Activated CD4-positive, alpha-beta T cell treated with anti-CD3 and anti-CD28 coated beads, Interleukin-10, Interleukin-2, amounts not matched to agents 100 ng/mL and 50 ng/mL, durations not matched to agents 16 hours and 8 hours (primary cell): ENCODE measurements at places on chromosomes 6 and 20.

GRCh38 chr6:142925575-142926110 lies 19.3 kb downstream of the HIVEP2 start:
- no peak for DNase-seq

DNA sequence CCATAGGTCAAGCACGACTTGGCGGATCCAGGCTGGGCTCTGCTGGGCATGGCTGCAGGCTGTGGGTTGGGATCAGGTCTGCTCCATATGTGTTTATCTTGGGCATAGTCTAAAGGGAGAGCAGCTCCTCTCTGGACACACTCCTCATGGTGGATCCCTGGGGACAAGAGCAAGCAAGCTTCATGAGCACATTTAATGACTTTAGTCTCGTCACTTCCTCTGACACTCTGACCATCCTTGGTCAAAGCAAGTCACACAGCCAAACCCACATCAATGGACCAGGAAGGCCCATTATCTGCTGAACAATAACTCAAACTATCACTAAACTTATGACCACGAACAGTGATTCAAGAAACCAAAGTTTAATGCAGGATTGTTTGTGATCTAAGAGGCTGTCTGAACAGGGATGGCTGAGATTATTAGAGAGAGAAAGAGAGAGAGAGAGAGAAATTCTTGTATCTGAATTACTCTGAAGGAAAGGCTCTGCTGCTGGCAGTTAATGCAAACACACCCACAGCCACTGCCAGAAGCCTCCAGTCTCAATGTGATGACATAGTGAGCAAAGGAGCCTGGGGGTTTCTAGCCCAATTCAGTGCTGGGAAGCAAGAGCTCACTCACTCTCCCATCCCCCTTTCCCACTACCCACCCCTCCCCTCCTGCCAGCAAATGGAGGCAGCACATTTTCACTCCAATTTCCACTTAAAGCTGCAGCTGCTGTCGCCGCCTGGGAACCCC lies 490.2 kb upstream of the SULF2 start:
- DNase-seq = no peak

DNA sequence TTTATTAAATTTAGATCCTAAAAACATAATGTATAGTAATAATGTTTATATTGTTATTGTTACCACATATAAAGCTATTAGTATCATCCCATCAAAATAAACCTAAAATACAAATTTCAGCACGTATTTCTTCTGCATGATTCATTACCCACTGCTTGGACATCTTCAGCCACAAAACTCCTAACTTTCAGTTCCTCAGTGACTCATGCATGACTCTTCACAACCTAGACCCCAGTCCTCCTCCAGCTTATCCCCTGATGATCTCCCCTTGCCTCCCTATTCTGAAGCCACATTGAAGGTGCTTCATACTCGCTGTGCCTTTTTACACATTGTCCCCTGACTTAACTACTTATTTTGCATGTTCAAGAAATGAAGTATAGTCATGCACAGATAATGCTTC lies 11.2 kb upstream of the GPRC6A start:
- DNase-seq = no peak

DNA sequence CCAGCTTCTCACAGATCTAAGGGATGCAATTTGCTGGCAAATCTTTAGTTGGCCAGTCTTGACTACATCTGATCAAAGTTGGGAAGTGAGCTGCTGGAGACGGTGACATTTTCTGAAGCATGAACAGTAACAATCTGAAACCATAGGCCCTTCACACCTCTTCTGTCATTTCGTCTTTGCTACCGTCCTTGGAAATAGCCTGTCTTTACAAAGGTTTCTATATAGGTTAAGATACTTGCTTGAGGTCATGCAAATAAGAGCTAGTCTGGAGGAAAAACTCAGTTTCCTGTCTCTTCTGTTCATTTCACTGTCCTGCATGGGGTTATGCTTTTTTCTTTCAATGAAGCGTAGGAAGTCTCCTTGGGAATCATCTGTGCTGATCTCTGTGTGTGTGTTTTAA lies 55.6 kb downstream of the CARMIL1 start:
- DNase-seq = no peak

DNA sequence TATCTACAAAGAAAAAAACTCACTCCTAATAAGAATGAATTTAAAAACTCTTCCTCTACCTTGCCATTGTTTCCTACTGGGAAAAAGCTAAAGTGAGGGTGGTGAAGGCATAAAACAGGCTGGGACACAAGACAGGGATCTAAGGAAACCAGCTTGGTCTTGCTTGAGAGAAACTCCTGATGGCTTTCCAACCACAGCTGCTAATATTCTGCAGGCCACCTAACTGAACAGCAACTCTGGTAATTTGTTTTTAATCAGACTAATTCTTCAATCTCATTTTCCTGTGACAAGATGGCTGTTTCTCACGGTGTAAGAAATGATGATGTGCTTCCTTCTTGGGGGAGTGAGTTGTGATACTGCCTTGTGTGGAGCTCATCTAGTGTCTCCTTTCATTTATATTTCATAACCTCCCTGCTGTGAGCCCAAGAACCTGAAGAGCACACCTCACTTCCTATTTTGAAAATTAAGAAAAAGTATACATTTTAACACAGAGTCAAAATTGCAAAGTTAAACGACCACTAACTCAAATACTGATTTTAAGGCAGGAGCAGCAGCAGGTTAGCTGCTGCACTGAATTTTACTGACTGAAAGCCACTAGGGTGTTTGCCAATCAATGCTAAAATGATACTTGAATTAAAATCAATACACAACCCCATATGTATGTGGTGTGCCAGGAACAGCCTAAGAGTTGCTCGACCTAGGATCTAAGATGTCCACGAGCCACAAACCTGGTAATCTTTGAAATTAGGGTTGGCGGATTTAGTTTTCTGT lies 58.0 kb downstream of the BACH2 start:
- no peak for DNase-seq

GRCh38 chr20:39090906-39091305 lies 128.8 kb downstream of the DHX35 start:
- DNase-seq = no peak

- DNase-seq = no peak
Observed at GRCh38 chr6:146553377-146554135, 9.9 kb downstream of the RAB32 start.

GRCh38 chr6:33837971-33838665 lies 34.3 kb upstream of the MLN start:
- DNase-seq = no peak
